Gastroesophageal sphincter (tissue), 4 donors: ENCODE measurements at places on chromosomes 4 and X.

DNA sequence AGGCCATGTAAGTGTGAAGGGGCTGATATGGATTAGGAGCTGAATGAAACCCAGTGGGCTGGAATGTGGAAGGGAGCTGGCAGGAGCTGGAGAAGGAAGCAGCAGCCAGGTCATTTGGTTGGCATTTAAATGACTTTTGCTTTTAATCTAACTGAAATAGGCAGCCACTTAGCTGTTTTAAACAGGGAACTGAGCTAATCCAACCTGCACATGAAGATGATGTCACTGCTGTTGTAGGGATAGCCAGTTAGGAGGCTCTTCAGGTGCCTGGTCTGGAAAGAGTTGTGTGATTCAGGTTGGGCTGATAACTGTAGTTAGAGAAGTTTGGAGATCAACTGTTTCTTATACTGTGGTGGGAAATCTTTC is 122.4 kb downstream of the PALLD start:
- no peak overlapping the region for H3K27ac ChIP-seq
- ATAC-seq = no peak
- no peak overlapping the region for H3K4me3 ChIP-seq
- no peaks in the 10 kb centered on the region for H3K36me3 ChIP-seq

GRCh38 chrX:153861151-153861550 is 24.8 kb downstream of the L1CAM start:
- H3K36me3 ChIP-seq = no peaks in the 10 kb centered on the region
- H3K27me3 ChIP-seq = no peaks in the 10 kb centered on the region
- ATAC-seq = no peak
- no peak overlapping the region for H3K4me3 ChIP-seq
- H3K4me1 ChIP-seq = no peaks in the 10 kb centered on the region
- H3K27ac ChIP-seq = no peak overlapping the region

DNA sequence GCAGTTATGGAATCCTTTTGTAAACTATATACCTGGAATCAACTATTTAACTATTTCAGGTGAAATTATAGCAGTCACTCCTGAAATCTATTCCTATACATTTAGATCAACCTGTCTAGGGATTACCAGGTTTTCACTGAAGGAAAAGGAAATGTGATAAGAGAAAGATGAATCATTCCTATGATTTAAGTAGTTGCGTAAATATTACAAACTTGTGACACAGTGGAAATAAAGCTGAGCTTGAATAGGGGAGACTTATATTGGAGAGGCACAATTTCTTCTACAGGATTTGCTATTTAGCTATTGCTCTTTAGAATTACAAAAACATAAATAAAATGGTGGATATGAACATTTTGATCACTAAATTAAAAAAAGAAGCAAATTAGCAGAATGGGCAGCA is 284.1 kb upstream of the EPHA5 start:
- no peak for ATAC-seq
- H3K4me1 ChIP-seq = no peaks in the 10 kb centered on the region
- no peaks in the 10 kb centered on the region for H3K36me3 ChIP-seq
- H3K4me3 ChIP-seq = no peak overlapping the region

DNA sequence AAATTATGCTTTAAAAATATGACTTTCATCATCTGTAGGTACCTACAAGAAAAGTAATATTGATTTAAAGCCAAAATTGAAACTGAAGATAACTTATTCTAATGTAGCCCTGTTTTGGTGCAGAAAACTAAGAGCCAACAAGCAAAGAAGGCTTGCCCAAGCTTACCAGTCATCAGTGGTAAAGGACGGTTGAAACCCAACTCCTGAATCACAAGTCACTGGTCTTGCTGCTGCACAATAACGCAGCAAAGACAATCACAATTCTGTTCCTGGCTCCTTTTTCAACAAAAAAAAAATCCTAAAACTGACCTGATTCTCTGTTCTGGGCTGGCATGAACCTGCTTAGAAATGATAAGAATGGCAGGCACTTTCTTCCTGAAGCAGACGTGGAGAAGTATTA is 34.5 kb downstream of the WDFY3 start:
- H3K4me3 ChIP-seq = no peak overlapping the region
- H3K27ac ChIP-seq = no peak overlapping the region
- ATAC-seq = no peak
- H3K27me3 ChIP-seq = no peaks in the 10 kb centered on the region
- no peaks in the 10 kb centered on the region for H3K4me1 ChIP-seq

DNA sequence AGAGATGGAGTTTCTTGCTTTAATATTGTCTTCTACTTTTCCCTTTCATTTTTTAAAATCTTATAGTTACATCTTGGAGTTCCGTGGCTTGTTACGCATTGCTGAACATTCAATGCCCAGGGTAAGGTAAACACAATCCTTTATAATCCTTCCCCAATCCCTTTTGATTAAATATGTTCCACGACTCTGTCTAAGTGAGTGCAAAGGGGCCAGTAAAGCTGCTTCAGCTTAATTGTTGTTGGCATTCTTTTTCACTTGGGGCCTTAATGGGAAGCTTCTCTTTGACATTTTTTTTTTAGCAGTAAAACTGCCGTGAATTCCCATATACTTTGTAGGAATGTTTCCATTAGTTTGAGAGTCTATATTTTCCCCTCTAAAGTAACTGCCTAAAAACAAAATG is 1028.1 kb downstream of the C4orf33 start:
- H3K36me3 ChIP-seq = no peaks in the 10 kb centered on the region
- H3K4me1 ChIP-seq = no peaks in the 10 kb centered on the region
- H3K4me3 ChIP-seq = no peak overlapping the region
- H3K27me3 ChIP-seq = no peaks in the 10 kb centered on the region
- H3K27ac ChIP-seq = no peak overlapping the region

- H3K4me1 ChIP-seq = no peaks in the 10 kb centered on the region
- H3K4me3 ChIP-seq = no peak overlapping the region
- ATAC-seq = no peak
- H3K36me3 ChIP-seq = no peaks in the 10 kb centered on the region
Measured at GRCh38 chr4:147355032-147355656, 125.8 kb upstream of the EDNRA start.

DNA sequence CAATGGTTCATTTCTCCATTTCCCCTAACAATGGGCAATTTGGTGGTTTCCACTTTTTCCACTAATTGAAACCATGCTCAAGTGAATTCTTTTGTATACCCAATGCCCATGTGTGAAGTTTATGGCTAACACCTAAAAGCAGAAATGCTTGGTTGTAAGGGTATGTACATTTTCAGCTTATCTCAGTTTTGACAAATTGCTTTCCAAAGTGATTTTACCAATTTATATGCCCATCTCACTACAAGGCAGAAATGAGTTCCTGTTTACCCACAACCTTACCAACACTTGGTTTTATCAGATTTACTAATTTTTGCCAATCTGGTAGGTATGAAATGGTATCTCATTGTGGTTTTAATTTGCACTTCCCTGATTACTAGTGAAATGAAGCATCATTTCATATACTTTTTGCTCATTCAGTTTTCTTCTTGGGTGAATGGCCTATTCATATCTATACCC is 14.8 kb downstream of the GPR34 start:
- H3K36me3 ChIP-seq = no peaks in the 10 kb centered on the region
- H3K4me1 ChIP-seq = no peaks in the 10 kb centered on the region
- no peak for ATAC-seq
- H3K4me3 ChIP-seq = no peak overlapping the region
- no peak overlapping the region for H3K27ac ChIP-seq

DNA sequence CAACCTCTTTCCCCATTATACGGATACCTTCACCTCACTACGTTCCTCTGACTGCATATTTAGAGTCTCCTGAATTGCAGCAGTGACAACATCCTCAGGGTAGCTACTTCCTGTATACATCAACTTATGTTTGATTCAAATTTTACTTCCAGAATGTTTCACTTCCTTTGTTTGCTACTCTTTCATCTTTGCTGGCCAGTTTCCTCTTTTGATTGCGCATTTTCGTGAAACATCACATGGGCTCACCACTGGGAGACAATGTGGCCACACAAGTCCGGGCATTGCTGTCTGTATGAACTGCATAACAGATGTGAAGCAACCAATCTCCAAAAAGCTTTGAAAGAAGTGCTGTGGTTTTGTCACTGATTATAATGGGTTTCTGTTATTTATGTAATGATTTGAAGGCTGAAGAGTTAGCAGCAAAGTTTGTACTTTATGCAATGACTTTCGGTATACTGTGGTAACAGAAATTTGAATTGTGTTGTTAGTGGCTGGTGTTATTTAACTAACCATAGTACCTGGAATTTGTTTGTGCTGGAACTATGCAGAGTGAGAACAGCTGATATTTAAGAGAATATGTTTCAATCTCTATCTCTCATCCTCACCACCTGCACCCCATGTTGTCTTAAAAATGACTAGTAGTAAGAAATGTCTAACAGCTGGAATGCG is 7.4 kb downstream of the SNCA start:
- no peaks in the 10 kb centered on the region for H3K27me3 ChIP-seq
- no peaks in the 10 kb centered on the region for H3K4me1 ChIP-seq
- no peaks in the 10 kb centered on the region for H3K36me3 ChIP-seq
- no peak overlapping the region for H3K4me3 ChIP-seq
- ATAC-seq = peak; percentile 58
- H3K27ac ChIP-seq = no peak overlapping the region

GRCh38 chrX:106481341-106481740 is 130.4 kb upstream of the RADX start:
- H3K27ac ChIP-seq = no peak overlapping the region
- H3K27me3 ChIP-seq = no peaks in the 10 kb centered on the region
- ATAC-seq = peak; percentile 49
- H3K4me1 ChIP-seq = no peaks in the 10 kb centered on the region
- no peaks in the 10 kb centered on the region for H3K36me3 ChIP-seq
- H3K4me3 ChIP-seq = no peak overlapping the region

- no peak overlapping the region for H3K27ac ChIP-seq
- no peak overlapping the region for H3K4me3 ChIP-seq
- H3K4me1 ChIP-seq = no peaks in the 10 kb centered on the region
- no peak for ATAC-seq
Measured at GRCh38 chr4:133186210-133186609, 37.1 kb downstream of the PCDH10 start.

DNA sequence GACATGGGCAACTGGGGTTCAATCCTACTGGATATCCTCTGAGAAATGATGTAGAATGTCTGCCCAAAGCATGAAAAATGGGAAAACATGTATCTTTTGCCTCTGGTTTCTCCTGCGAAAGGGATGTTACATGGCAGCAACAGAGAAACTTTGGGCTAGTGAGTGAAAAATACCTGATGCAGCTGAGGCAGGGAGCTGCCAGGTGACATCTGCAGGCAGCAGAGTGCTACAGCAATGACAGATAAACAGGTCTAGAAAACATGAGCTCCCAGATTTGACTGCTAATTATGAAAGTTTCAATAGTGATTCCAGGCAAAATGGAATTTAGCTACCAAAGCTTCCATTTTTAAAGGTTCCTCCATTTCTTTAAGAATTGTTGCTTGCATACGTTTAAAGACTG is 4.8 kb upstream of the CXCL1 start:
- no peak for ATAC-seq
- no peak overlapping the region for H3K27ac ChIP-seq
- no peaks in the 10 kb centered on the region for H3K36me3 ChIP-seq
- peaks cover 13% of the 10 kb centered on the region for H3K27me3 ChIP-seq

GRCh38 chrX:456551-457291 is 70.0 kb upstream of the PPP2R3B start:
- no peaks in the 10 kb centered on the region for H3K36me3 ChIP-seq
- peaks cover 35% of the 10 kb centered on the region for H3K27me3 ChIP-seq
- no peak overlapping the region for H3K4me3 ChIP-seq
- no peak overlapping the region for H3K27ac ChIP-seq
- no peaks in the 10 kb centered on the region for H3K4me1 ChIP-seq

GRCh38 chr4:152015597-152016302 is 254.9 kb upstream of the GATB start:
- no peak overlapping the region for H3K4me3 ChIP-seq
- H3K36me3 ChIP-seq = no peaks in the 10 kb centered on the region
- H3K4me1 ChIP-seq = no peaks in the 10 kb centered on the region
- ATAC-seq = no peak
- no peak overlapping the region for H3K27ac ChIP-seq
- no peaks in the 10 kb centered on the region for H3K27me3 ChIP-seq

GRCh38 chr4:155040031-155040430 is 168.4 kb upstream of the NPY2R start:
- H3K36me3 ChIP-seq = no peaks in the 10 kb centered on the region
- H3K4me3 ChIP-seq = no peak overlapping the region
- H3K27ac ChIP-seq = no peak overlapping the region

- H3K4me1 ChIP-seq = no peaks in the 10 kb centered on the region
- no peaks in the 10 kb centered on the region for H3K27me3 ChIP-seq
- no peaks in the 10 kb centered on the region for H3K36me3 ChIP-seq
Measured at GRCh38 chrX:250965-251364, 30.2 kb upstream of the PLCXD1 start.

- H3K27ac ChIP-seq = no peak overlapping the region
- no peaks in the 10 kb centered on the region for H3K4me1 ChIP-seq
- no peak for ATAC-seq
- no peak overlapping the region for H3K4me3 ChIP-seq
- H3K27me3 ChIP-seq = no peaks in the 10 kb centered on the region
Measured at GRCh38 chr4:120568731-120569130, 353.8 kb downstream of the PRDM5 start.

- no peak for ATAC-seq
- no peak overlapping the region for H3K27ac ChIP-seq
- peaks cover 4% of the 10 kb centered on the region for H3K4me1 ChIP-seq
- no peaks in the 10 kb centered on the region for H3K36me3 ChIP-seq
- H3K27me3 ChIP-seq = no peaks in the 10 kb centered on the region
Measured at GRCh38 chr4:184811526-184812198, 14.1 kb downstream of the ACSL1 start.

DNA sequence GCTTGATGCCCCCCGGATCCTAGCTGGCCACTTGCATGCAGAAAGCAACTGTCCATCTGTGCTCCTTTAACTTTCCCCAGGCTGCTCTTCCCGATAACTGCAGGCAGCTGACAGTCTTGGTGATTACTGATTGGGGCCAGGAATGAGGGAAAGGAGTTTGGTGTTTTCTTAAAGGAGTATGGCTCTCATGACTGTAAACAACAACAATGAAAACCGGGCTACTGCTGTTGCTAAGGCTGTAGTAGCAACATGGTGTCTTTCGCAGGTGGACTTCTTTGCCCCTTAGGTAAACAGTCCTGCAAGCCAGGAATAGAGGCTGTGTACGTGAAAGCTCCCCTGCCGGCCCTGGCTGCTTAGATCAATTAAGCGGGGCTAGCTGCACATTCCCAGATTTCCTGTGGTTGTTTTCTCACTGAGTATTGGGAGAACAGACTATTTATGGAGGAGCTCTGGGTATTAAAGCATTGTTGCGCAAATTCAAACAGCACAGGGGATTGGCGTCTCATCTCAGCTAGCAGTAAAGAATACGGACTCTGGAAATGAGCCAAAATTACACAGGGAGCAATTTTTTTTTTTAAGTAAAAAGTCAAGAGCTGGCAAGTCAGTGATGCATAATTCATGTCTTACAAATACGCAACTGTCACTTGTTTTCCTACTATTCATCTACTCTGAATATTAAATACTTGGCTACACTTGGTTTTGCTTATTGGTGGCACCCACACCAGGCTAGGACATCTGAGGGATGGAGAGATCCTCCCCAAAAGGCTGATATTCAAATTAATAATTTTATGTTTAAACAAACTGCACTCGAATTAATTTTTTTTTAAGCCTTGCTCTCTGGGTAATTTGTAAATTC is 61.6 kb upstream of the NAP1L5 start:
- ATAC-seq = peak; percentile 48
- peak overlapping the region; percentile 24 for H3K4me3 ChIP-seq
- no peaks in the 10 kb centered on the region for H3K36me3 ChIP-seq
- H3K4me1 ChIP-seq = no peaks in the 10 kb centered on the region
